Lower lobe of right lung (tissue), 2 donors: ENCODE measurements at places on chromosomes 2 and 18. TPM values are rescaled to one million over a fixed set of nuclear protein-coding genes. Genes with fewer than 3 reads are reported as not detected.

- DNase-seq = no peak
- H3K27me3 ChIP-seq = no peaks in the 10 kb centered on the region
- no peak overlapping the region for H3K4me3 ChIP-seq
Observed at GRCh38 chr2:97991081-97991856, 4.5 kb downstream of the TMEM131 start.

DNA sequence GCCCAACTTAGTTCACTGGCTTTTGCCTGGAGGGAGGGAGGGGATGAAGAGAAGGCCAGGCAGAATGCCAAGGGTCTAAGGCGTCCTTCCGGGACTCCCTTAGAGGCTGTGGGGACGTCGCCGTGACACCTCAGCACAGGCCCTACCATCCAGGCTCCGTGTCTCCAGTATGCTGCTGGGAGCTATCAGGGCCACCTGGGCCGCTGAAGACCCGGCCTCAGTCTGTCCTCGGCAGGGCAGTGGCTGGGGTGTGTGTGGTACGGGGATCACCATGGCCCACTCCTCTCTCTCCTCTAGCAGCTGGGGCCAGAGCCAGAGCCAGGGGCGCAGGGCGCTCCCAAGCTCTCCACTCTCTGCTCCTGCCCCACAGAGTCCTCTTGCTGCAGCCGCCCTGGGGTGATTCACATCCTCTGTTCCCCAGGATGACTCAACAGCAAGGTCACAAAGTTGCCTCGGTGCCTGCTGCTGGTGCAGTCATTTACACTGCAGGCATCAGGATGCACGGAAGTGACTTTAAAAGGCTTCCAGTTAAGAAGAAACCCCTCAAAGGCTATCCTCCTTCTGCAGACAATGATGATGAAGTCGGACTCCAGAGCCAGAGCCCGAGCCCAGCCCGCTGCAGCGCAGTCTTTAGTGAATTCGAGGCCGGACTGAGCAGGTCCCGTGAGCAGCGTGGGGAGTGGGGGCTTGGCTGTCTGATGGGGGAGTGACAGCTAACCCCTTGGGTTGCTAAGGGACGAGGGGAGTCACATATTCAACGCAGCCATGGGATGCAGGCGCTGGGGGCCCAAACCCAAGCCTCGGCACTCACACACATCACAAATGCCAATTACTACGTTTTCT is 31.9 kb downstream of the SNORC start:
- H3K4me3 ChIP-seq = no peak overlapping the region
- H3K4me1 ChIP-seq = no peaks in the 10 kb centered on the region
- DNase-seq = no peak

CHRNG gene
- not detected for total RNA-seq

CIB4 gene
- not detected for total RNA-seq

TMEM247 gene
- not detected for total RNA-seq

HDHD2 gene
- 37.7 TPM for total RNA-seq

PPIG gene
- 51.7 TPM for total RNA-seq

DNA sequence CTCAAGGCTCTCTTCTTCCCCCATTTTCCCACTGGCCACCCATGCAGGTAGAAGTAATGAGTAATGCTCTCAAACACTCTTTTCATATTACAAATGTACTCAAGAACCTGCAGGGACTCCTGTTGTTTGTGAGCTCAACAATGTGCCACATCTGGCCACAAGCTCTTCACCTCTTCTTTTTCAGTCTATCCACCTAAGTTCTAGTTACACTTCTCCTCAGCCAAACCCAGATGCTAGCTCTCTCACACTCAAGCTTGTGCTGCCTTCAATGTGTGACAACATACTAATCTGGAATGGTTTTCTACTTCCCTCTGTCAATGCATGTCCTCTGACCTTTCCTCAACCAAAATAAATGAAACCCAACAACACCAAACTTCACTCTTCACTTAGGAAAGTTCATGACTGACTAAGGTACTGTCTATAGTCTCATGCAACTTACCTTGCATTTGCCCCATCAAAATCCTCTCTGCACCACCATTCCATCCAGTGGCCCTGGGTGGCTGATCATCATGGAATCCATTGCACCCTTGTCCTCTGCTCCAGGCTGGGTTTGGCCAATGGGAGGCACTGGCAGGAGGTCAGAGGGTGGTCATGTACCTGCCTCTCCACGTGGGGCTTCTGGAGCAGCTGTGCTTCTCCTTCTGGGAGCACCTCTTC is 5.3 kb upstream of the IL18R1 start:
- no peak for DNase-seq
- peaks cover 3% of the 10 kb centered on the region for H3K4me1 ChIP-seq
- no peak overlapping the region for H3K27ac ChIP-seq
- H3K27me3 ChIP-seq = no peaks in the 10 kb centered on the region
- H3K36me3 ChIP-seq = no peaks in the 10 kb centered on the region

DNA sequence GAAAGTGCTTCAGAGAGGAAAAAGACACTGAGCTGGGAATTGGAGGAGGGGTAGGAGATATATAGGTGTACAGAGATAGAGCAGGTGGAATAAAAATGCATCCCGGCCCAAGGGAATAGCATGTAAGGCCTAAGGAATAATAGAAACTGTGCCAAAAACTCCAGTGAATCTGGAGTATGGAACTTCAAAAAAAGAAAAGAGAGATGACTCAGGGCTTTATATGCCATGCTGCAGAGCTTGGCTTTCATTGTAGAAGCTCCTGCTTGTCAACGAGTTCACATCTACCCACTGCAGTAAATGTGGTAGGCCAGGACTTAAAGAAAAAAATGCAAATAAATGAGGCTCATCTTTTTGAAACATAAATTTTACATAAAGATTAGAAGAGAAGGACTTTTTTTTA is 131.8 kb downstream of the MREG start:
- no peak overlapping the region for H3K4me3 ChIP-seq
- H3K27me3 ChIP-seq = no peaks in the 10 kb centered on the region
- H3K36me3 ChIP-seq = no peaks in the 10 kb centered on the region
- H3K4me1 ChIP-seq = peaks cover 3% of the 10 kb centered on the region
- DNase-seq = no peak
- H3K27ac ChIP-seq = no peak overlapping the region
